ENCODE measurements at places on chromosomes 16 and 17.

GRCh38 chr17:73476890-73477350 lies 165.1 kb upstream of the CDC42EP4 start:
- peak; percentile 15 for DNase-seq

- no peak for DNase-seq
Observed at GRCh38 chr17:20271011-20271610, 196.2 kb downstream of the LGALS9B start.

- no peak for DNase-seq
Observed at GRCh38 chr17:79012563-79013134, 3.1 kb upstream of the CANT1 start.

DNA sequence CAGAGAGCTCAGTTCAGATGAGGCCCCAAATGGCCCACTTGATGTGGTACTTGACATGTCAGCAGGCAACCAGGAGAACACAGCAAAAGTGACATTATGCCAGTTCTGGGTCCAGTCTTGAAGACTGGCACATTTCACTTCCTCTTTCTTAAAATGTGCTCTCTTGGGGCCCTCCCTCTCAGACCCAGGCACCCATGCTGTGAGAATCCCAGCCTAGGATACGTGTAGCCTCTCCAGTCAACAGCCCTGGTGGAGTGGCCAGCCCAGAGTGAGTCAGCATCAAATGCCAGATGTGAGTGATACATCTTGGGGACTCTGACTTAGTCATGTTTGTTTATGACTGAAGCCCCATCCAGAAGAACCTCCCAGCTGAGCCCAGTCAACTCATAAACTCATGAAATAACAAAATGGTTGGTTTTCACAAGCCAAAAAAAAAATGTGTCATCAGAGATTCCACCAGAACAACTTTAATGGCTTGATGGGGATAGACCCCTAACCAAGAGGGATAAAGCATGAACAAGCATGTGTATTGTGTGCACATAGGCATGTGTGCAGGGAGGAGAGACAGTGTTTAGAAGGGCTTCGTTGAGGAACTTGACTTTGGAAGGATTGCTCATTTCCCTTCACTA lies 82.5 kb upstream of the TNRC6C start:
- DNase-seq, result no peak

GRCh38 chr16:72372087-72373045 lies 200.4 kb upstream of the PMFBP1 start:
- DNase-seq, result no peak

GRCh38 chr17:76091526-76092286 lies 11.9 kb downstream of the EXOC7 start:
- DNase-seq, result no peak

GRCh38 chr17:4788159-4788806 lies 481 bp upstream of the GLTPD2 start:
- DNase-seq, result no peak

DNA sequence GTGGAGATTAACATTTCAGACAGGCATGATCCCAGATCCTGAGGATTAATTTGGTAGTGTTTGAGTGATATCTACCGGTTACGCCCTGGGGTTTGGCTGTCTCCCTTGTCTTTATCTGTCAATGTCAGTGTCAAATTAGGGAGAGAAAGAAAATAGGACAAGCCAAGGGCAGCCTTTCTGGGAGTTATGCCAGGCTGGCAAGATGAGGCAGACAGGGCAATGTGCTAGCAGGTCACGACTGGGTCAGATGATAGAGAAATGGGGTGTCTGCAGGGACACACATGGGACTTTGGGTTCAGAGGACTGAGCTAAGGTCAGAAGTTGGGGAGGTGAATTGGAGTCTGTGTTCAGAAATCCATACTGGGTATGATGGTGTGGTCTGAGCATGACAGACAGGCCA lies 27.4 kb upstream of the LYRM9 start:
- DNase-seq, result no peak

DNA sequence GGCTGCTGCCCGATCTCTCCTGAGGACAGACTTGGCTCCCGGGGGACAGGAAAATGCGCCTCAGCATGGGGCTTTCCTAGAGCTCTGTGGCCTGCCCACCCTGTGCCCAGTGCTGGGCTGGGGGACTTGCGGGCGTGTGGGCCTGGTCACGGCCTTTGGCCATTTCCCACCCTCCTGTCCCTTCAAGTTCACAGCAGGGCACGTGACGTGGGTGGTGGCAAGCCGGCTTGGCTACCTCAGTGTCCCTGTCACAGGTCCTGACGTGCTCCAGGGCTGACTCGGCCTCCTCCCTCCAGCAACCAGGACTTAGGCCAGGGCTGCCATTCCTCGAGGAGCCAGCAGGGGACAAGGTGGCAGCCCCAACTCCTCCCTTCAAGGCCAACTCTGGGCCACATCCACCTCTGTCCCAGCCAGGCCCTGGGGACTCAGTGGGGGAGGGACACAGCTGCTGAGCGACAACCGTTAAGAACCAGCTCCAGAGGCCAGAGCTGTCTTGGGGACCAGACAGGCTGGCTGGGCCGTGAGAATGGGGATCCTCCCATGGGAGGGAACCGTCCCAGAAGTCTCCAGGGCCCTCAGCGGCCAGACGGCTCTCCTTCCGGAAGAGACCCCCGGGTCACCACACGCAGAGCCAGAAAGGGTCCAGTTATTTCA lies 981 bp upstream of the UNC13D start:
- DNase-seq, result no peak

GRCh38 chr16:23917621-23918020 lies 81.8 kb downstream of the PRKCB start:
- DNase-seq, result no peak

DNA sequence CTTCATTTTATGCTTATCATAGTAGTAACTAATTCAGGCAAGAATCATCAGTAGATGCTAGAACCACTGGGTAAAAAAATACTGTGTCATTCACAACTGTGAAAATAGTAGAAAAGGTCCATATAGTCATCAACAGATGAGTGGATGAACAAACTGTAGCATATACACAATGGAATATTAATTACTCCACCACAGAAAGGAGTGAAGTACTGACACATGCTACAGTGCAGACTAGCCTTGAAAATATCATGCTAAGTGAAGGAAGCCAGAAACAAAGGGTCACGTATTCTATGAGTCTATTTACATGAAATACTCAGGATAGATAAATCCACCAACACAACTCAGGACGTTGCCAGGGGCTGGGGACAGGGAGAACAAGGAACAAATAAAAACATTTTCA lies 13.3 kb downstream of the USP22 start:
- DNase-seq, result no peak

GRCh38 chr16:66662445-66663194 lies 33.9 kb downstream of the CMTM4 start:
- no peak for DNase-seq

GRCh38 chr17:81400996-81401722 lies 5.9 kb downstream of the BAHCC1 start:
- no peak for DNase-seq

DNA sequence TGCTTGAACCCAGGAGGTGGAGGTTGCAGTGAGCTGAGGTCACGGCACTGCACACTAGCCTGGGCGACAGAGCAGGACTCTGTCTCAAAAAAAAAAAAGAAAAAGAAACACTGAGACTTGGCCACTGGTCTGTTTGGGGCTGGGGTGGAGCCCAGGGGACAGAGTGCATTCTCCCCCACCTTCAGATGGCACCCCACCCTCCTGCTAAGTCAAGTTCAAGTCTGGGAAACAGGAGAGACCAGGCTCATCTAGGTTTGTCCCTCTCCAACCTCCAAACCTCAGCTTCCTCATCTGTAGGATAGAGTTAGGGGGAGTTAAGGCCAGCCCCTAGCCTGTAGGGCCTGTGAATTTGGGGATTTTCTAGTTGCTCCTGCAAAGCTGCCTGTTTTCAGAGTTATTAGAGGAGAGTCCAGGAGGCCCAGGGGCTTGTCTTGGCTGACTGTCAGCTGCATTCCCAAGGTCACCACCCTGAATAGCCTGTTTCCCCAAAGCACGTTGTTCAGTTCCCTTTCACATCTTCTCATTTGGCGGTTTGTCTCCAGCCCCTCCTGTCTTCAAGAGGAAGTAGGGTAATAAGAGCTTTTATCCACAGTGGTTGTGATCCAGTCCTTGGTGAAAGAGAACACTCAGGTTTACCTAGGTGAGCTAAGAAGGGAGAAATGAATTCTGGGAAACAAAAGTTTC lies 2.2 kb downstream of the MT3 start:
- DNase-seq, result no peak

DNA sequence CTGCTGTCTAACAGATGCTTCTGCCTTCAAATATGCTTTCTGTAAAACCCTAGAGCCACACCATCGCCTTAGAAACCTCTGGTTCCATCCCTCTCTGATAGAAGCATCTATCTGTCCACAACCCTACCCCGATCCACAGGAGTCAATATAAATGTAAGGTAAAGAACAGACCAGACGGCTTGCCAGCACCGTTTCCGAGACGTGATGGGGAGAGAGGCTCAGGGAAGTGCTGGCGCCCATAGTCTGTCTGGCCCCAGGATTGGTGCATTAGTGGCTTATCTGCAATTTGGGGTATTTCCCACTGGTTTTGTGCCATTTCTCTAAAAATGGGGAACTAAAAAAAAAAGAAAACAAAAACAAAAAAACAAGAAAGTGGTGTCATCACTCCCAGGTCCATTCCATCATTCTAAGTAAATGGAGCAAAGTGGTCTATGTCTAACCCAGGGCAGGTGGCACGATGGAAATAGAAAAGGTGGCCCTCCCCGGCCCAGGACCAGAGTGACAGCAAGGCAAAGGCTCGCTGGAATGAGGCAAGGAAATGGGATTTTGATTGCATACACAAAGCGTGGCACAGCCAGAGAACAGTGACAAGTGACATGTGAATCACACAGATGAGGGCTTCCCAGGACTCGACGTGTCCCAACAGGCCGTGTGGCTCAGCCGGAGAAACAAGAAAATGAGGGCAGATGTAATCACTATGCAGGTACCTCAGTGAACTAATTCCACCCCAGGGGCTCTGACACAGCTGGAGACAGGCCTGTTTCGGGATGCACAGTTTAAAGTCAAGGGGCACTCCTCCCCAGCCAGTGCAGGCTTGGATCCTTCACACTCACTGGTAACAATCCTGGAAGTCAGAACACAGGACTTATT lies 125.6 kb downstream of the GAS7 start:
- DNase-seq, result no peak

GRCh38 chr17:57888311-57889216 lies 38.7 kb upstream of the MRPS23 start:
- DNase-seq, result no peak

GRCh38 chr17:75738218-75738802 lies 17.1 kb downstream of the ITGB4 start:
- no peak for DNase-seq

GRCh38 chr16:12573300-12573699 lies 230.4 kb downstream of the CPPED1 start:
- peak; percentile 4 for DNase-seq

GRCh38 chr16:22425036-22425801 lies 50.8 kb upstream of the CDR2 start:
- DNase-seq, result peak; percentile 95

- no peak for DNase-seq
Observed at GRCh38 chr16:85202051-85202601, 89.9 kb upstream of the CIBAR2 start.

DNA sequence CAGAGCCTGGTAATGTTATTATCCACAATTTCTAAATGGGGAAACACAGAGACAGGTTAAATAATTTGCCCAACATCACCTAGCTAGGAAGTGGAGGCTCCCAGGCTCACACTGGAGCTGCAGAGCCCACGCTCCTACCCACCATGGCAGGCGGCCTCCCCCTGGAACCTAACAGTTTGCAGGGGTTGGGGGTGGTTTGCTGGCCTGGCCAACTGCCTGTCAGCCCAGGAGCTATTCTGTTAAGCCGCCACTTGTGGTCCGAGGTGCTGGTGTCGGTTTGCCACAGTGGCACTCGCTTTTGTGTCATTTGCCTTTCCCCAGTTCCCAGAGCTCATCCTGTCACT lies 3.6 kb downstream of the PRCD start:
- DNase-seq, result no peak

DNA sequence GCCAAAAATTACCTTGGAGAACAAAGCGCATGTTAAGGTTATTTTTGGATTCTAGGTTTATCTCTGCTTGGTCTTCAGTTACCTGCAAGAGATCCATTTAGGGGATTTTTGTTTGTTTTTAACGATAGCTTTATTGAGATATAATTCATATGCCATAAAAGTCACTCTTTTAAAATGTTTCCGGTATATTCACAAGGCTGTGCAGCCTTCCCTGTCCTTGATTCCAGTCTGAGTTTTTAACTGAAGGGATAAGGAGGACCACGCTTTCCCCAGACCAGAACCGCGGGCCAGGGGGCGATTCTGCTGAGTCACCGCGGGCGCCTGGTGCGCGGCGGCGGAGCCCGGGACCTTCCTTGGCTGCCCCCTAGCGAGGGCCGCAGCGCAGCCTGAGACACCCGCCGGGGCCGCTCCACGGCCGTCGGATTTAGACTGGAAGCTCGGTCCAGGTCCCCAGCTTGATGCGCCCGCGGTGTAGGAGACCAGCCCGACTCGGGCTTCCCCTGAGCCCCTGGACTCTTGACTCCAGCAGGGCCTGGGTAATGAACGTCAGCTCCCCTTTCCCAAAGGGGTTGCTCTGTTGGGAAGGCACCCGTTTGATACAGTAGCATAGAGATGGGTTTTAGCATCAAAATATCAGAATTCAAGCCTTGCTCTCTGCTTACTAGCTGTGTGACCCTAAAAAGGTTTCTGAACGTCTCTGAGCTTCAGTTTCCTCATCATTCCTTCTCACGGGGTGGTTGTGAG lies 50.0 kb upstream of the STH start:
- peak; percentile 45 for DNase-seq

GRCh38 chr17:521183-521525 lies 168.5 kb upstream of the RPH3AL start:
- no peak for DNase-seq

GRCh38 chr17:82238472-82239201 lies 9.8 kb downstream of the SLC16A3 start:
- DNase-seq, result no peak

- DNase-seq, result no peak
Observed at GRCh38 chr17:79095345-79096055, 20.9 kb downstream of the ENGASE start.

DNA sequence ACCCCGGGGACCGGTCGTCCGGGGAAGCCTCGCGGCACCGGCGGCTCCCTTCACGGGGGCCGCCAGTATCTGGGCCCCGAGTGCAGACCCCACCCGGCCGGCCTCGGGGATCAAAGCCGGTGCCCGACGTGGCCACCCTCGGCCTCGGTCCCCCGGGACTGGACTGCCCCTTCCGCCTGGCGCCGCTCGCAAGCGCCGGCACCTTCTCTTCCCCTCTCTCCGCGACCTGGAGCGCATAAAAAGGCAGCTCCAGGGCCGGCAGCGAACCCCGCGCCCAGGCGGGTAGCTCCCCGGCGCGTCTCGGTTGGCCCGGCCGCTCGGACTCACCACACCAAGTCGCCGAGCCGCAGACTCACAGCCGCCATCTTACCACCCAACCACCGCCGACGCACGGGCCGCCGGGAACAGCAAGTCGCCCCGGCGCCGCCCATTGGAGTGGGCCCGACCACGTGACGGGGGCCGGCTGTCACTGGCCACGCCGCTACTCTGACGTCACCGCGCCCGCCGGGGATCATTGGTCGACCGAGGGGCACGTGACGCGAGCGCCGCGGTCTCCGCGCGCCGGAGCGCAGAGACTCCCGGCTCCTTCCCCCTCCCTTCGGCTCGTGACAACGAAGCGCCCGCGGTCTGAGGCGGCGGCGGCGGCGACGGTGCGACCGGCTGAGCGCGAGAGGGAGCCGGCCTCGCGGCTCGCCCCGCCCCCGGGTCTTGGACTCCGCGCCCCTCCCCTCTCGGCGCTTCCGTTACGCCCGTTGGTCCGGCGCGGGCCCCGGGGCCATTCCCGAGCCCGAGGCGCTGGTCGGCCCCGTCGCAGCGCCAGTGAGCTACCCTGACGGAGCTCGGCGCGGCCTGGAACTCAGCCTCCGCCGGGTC lies at the start of the genes GLYR1 and UBN1:
GLYR1 (minus strand) TSS at position 388 of the 873 bp plus-strand sequence; CDS start at position 365, 23 bp downstream.
UBN1 (plus strand) TSS at position 581 of the 873 bp plus-strand sequence. CDS start 5,437 bp downstream, outside the sequence.
- peak; percentile 97 for DNase-seq

GRCh38 chr17:39608142-39608981 lies 642 bp upstream of the NEUROD2 start:
- no peak for DNase-seq

All from muscle of arm (tissue), 14 donors.